ENCODE measurements at places on chromosomes 11 and 22. TPM values are rescaled to one million over a fixed set of nuclear protein-coding genes. Genes with fewer than 3 reads are reported as not detected.

PARVB gene
- 6.2 TPM for polyA plus RNA-seq

- H3K4me1 ChIP-seq = no peaks in the 10 kb centered on the region
- H3K27me3 ChIP-seq = no peaks in the 10 kb centered on the region
- no peak overlapping the region for H3K27ac ChIP-seq
- no peak overlapping the region for H3K4me3 ChIP-seq
- no peaks in the 10 kb centered on the region for H3K36me3 ChIP-seq
- DNase-seq = no peak
These were observed 85.0 kb downstream of the CHST1 start for GRCh38 chr11:45580399-45580798.

DNA sequence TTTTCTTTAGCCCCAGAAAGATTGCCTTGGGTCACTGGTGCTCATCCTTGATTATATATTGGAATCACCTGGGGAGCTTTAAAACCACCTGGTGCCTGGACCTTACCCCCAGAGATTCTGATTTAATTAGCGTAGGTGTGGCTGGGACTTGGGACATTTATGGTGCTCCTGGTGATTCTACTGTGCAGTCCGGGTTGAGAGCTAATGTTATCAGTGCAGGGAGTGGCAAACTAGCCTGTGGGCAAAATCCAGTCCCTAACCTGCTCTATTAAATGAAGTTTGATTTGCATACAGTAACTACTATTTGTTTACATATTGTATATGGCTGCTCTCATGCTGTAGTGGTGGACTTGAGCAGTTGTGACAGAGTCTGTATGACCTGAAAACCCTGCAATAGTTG is 134.0 kb upstream of the SORL1-AS1 start:
- H3K27me3 ChIP-seq = no peaks in the 10 kb centered on the region
- H3K27ac ChIP-seq = no peak overlapping the region
- no peak overlapping the region for H3K4me3 ChIP-seq
- peaks cover 15% of the 10 kb centered on the region for H3K4me1 ChIP-seq
- H3K36me3 ChIP-seq = peaks cover 64% of the 10 kb centered on the region

DNA sequence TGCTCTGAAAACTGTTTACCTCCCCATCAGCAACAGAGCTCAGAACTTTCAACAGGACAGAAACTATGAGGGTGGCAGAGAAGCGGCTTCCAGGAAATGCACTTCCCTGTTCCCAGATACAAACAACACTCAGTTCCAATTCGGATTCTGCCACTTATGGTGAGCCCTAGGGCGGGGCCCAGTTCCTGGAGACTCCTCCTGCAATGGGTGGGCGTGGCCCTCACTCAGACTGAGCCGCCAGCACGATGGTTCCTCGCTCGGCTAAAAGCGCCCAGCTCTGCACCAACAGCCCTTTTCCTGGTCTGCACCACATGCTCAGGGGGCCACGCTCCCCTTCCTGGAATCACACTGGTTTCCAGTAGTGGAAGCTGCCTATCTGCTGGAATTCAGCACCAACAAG is 314.1 kb downstream of the CTTN start:
- H3K4me3 ChIP-seq = no peak overlapping the region
- DNase-seq = no peak

- peak overlapping the region; percentile 30 for H3K4me3 ChIP-seq
- no peaks in the 10 kb centered on the region for H3K27me3 ChIP-seq
- H3K27ac ChIP-seq = peak overlapping the region; percentile 64
- H3K36me3 ChIP-seq = no peaks in the 10 kb centered on the region
- DNase-seq = no peak
These were observed 38.5 kb downstream of the BCR start for GRCh38 chr22:23218867-23219251.

- no peak for DNase-seq
- H3K36me3 ChIP-seq = no peaks in the 10 kb centered on the region
- no peak overlapping the region for H3K27ac ChIP-seq
- no peak overlapping the region for H3K4me3 ChIP-seq
- no peaks in the 10 kb centered on the region for H3K4me1 ChIP-seq
These were observed 21.0 kb downstream of the WEE1 start for GRCh38 chr11:9594267-9595046.

GRCh38 chr11:285021-285893 is 3.7 kb upstream of the PGGHG start:
- H3K36me3 ChIP-seq = no peaks in the 10 kb centered on the region
- H3K27me3 ChIP-seq = no peaks in the 10 kb centered on the region
- no peak overlapping the region for H3K4me3 ChIP-seq
- no peak overlapping the region for H3K27ac ChIP-seq
- no peak for DNase-seq

DNA sequence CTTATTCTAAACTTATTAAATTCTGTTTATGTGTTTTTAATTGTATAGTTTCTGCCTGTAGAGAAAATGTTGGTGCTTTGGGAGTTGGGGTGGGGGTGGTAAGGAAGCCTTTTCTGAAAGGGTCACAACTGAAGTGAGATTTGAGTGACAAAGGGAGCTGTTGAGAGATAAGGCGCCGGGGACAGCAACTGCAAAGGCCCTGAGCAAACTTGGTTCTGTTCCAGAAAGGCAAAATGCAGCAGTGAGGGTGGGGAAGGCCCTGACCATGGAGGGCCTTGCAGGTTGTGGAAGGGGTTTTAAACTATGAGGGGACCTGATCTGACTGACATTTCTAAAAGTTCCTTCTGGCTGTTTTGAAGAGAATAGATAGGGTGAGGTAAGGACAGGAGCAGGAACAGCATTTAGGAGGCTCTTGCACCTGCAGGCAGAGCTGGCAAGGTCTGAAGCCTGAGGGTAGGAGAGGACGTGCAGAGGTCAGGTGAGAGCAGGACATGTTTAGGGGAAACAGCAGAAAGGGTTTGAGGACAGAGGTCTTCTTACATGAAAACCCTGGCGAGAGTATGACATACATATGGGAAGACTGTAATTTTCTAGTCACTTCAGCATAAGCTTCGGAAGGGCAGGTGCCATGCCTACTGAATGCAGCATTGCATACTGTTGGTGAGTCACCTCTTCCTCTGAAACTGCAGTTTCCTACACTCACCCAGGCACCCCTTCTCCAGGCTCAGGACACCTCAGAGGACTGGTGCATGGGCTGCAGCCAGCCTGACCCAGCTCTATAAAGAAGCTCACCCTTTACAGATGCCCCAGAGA is 190.7 kb downstream of the SNX19 start:
- H3K4me3 ChIP-seq = no peak overlapping the region
- H3K27ac ChIP-seq = no peak overlapping the region

DNA sequence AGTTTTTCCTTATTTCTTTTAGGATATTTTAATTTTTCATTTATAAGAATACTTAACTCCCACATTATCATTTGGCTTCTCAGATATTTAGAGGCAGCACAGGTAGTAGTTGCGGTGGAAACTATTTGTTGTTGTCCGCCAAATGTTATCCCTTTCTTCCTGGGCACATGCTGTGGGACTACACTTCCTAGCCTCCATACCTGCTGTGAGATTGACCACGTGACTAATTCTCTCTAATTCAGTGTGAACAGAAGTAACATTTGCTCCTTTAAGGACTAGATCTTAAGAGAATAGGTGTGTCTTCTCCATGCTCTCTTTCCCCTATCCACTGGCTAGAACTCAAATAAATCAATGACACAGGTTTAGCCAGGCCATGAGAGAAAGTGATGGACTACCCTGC is 136.5 kb downstream of the ATG16L2 start:
- DNase-seq = no peak
- H3K4me1 ChIP-seq = no peaks in the 10 kb centered on the region
- no peaks in the 10 kb centered on the region for H3K36me3 ChIP-seq
- no peaks in the 10 kb centered on the region for H3K27me3 ChIP-seq
- no peak overlapping the region for H3K27ac ChIP-seq
